Activated T-helper 9 cell treated with anti-CD3 and anti-CD28 coated beads, Interleukin-2, amount 50 U/mL, for 16 hours (primary cell): ENCODE measurements at places on chromosomes 3 and 15.

- no peak for DNase-seq
Observed at GRCh38 chr3:65811086-65811761, 227.5 kb downstream of the MAGI1 start.

DNA sequence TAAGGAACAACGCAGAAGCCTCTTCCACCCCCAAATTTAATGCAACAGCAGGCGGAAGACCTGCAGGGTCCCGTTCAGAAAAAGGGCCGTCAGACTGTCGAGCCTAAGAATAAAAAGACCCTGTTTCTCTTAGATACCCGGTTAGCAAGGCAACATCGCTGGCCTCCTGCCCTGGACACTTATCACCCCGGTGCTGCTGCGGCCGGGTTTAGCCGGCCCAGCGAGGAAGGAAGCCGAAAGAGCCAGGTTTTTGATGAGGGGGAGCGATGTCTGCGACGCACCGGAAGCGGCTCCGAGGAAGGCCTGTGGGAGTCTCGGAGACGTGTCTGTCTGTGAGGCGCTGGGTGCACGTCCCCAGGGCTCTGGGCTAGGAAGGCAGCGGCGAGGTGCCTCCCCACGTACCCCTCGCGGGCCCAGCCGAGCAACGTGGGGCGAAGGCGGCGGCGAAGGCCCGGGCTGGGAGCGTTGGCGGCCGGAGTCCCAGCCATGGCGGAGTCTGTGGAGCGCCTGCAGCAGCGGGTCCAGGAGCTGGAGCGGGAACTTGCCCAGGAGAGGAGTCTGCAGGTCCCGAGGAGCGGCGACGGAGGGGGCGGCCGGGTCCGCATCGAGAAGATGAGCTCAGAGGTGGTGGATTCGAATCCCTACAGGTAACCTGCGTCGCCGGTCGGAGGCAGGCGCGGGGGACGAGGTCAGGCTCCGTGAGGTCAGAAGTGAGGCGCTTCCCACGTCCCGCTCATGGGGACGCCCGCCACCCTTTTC, at the start of gene UBA5:
Gene UBA5, plus strand, starts transcription at position 278 of the 759 bp plus-strand sequence. Its CDS starts 209 bp downstream, at position 487.
- peak; percentile 61 for DNase-seq

DNA sequence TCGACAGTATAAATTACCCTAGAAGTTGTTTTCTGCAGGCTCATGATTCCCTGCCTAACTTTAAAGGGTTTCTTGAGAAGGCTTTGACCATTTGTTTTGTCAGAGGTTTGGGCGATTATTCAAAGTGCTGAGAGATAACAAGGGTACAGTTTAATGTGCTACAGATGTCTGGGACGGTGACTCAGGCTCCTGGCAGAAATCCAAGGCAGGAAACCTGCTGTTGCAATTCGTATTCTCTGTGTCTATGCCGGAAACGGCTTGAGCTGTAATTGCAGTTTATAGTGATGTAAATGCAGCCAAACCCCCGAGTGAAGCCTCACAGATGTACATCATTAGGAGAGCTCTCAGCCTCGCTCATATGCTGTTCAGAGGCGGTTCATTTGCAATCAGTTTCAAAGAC, 65.6 kb downstream of the SYNPR start:
- DNase-seq: no peak

DNA sequence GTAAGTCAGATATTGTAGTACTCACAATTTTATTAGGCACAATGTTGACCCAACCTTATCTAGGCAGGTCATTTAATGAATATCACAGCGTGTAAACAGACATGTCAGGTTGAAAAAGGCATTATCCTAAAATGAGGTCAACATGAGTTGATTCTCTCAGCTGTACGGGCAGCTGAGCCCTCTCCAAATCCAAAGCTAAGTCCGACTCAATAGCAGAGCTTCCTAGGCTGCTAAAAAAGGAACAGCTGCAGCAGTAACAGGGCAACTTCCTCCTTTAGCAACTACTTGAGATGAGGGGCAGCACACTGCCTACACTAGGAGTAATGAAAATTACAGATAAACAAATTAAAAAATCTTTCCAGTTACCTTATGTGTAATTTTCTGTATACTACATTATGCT, 189.2 kb downstream of the CADM2 start:
- no peak for DNase-seq

GRCh38 chr3:190175490-190175889, 54.8 kb upstream of the P3H2 start:
- DNase-seq: no peak

DNA sequence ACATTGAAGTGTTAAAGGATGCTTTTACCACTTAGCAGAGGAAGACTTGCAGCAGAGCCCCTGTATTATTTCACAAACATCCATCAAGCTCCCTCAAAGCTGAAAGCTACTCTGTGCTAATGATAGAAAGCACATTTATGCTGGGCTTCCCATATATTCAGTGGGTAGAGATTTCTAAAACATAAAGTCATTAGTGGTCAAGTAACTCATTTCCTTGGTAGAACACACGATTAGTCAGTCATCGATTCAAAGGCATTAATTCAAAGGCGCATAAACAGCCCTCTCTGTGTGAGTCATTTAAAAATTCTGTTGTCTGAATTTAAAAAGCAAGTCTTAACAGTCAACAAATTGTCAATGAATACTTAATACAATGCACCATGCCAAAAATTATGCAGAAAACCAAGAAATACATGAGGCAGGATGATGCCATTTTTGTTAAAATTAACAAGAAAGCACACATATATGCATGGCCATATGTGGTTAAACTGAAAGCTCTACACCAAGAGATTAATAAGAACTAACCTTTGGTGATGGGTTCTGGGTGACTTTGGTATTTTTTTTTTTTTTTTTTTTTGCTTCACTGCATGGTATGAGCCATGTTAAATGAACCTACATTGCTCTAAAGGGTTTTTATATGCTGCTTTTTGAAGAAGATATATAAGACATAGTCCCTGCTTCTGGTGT, 61.7 kb downstream of the LDHAL6B start:
- DNase-seq: no peak

DNA sequence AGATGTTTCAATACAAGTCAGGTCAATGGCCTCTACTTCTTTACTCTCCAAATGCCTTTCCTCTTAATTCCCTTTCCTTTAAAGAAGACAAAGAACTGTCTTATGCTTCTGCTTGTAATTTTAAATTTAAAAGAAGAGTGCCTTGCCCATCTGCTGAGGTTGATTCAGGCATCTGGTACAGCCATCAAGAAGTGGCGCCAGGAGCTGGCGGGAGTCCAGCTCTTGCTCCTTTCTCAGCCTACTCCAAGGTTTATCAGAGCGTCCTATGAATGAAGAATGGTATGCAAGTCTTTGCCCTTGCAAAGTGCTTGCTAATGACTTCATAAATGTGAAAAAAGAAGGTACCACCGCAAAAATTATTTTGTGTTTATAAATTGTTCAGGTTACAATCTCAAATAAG, 294.6 kb upstream of the TGFBR2 start:
- no peak for DNase-seq

DNA sequence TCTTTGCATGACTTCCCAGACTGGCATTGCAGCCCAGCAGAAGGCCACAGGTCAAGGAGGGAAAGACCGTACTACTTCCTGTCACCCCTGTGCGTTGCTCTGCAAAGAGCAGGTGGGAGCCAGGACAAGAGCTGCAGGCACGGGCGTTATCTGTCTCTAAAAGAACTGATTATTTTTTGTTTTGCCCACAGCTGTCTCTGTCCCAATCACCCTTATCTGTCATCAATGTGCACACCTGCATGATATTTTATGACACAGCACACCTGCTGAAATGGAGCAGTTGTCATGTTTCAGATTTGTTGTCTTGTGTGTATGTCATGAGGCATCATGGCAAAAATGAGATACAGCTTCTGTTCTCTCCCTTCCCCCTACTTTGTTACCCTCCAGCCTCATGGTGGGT, 58.8 kb downstream of the SLCO3A1 start:
- no peak for DNase-seq

GRCh38 chr3:183475016-183475763, 46.8 kb upstream of the MCF2L2 start:
- DNase-seq: no peak

GRCh38 chr3:169218314-169218983, 445.1 kb downstream of the MECOM start:
- DNase-seq: no peak

DNA sequence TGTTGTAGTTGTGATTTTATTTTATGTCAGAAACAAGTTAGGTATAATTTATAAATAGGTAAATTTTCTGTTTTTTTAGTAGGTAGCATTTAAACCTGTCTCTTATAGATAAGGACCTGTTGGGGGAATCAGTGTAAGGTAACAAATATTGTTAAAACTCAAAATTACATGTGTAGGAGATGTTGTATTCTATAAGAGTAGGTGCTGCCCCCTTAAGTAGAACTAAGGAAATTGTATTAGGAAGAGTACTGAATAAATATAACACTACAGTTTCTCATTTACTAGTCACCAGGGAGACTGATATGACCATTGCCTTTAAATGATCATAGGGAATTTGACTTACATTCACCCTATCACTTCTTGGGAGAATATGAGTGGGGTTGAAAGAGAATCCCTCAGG, 31.2 kb downstream of the SLC25A36 start:
- no peak for DNase-seq

GRCh38 chr3:126959921-126960603, 22.9 kb upstream of the PLXNA1 start:
- no peak for DNase-seq

DNA sequence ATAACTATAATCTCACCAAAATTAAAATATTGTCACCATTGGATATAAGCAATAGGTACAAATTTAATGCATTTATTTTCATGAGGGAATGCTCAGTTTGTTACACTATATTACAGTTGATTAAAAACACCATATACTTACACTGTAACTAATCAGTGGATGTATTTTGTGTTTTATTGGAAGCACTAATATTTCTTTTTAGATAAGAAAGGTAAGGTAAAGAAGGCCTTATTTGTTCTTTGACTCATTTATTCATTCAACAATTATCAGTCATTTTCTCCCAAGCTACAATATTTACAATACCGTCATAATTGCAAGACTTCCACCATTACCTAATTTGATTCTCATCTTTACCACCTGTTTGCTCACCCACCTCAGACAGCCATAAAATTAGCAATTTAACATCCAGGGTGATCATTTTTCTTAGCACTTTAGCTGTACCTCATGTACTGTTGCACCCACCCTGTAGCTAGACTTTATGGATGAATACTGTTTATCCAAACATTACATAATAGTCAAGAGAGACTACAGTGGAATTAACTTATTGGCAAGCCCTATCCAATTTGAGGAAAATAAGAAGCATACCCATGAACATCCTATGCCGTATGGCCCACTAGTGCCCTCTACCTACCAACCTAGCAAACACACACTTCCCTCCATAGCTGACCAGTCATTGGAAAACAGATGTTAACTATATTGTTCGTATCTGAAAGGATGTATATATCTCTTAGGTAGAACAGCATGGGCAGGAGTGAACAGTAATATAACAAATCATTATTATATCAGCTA, 229.6 kb downstream of the BBX start:
- DNase-seq: no peak
